Endothelial cell of umbilical vein (primary cell): ENCODE measurements at places on chromosomes 6 and 20.

DNA sequence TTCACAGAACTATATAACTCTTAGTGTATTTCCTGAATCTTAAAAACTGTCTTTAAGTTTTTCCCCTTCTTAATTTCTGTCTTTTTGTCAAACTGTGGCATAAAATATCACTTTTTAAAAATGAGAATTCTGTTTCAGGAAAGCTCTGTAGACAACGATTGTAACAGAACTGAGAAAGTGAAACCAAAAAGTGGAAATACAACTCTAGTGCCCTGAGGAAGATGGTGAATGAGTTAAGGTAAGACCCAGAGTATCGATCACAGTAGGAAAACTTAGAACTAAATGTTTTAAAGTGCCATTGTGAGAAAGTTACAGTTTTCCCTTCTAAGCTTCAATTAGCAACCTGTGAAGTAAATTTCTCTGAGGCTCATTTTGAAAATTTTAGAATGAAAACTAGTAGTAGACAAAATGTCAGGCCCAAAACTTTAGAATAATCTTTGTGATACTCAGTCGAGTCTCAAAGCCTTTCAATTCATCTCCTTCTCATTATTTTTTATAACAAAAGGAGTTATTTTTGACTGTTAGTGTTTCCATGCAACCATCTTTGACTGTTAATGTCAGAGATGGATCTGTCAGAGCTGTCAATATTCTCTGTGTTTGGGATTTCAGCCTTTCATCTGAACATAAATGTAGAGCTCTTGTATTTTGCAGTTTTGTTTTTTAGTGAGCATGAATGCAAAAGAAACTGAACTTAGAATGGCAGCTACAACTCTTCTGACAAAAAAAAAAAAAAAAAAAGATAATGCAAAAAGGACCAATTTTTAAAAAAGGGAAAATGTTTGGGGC lies 19.0 kb upstream of the TRDN start:
- DNase-seq, result peak; percentile 43

- DNase-seq, result no peak
Observed at GRCh38 chr20:38297916-38298674, 5.9 kb upstream of the BPI start.

DNA sequence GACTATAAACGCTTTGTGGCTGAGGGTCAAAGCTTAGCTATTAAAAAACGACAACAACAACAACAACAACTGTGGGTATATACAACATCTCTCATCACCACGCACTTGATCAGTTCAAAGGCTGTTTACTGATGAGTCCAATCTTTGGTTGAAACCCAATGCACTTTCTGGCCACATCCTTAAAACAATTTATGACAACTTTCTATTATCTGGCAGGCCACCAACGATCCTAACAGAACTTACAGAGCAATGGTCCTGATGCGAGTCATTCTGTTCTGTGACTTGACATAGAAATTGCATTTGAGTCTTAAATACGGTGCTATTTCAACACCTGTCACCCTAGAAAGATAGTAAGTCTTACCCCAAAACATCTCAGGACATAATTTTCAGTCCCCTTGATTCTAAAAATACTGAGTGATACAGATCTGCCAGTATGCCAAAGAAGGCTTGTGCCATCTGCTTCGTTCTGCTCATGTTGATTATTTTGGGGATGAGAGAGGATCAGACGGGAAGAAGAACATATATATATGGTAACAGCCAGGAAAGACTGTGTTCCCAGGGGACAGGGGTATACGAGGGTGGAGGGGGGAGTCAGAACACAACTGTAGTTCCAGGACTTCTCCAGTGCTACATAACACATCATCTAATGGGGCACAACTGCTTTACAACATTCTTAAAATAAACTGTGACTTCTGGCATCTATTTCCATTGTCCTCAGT lies 55.8 kb downstream of the PLAGL1 start:
- no peak for DNase-seq

DNA sequence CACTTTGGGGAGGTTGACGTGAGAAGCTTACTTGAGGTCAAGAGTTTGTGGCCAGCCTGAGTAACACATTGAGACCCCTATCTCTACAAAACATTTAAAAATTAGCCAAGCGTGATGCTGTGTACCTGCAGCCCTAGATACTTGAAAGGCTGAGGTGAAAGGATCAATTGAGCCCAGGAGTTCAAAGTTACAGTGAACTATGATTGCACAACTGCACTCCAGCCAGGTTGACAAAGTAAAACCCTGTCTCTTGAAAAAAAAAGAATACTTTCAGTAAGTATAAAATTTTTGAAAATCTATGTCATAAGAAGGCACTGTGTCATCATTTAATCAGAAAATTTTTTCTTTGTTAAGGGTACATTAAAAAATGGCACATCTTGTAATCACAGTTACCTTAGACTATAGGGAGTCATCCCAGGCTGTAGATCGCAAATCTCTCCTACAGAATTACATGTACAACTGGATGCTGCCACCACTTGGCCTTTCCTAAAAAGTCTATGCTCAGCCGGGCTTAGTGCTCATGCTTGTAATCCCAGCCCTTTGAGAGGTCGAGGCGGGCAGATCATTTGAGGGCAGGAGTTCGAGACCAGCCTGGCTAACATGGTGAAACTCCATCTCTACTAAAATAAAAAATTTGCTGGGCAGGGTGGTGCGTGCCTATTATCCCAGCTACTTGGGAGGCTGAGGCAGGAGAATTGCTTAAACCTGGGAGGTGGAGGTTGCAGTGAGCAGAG lies 17.0 kb upstream of the MRS2 start:
- no peak for DNase-seq

DNA sequence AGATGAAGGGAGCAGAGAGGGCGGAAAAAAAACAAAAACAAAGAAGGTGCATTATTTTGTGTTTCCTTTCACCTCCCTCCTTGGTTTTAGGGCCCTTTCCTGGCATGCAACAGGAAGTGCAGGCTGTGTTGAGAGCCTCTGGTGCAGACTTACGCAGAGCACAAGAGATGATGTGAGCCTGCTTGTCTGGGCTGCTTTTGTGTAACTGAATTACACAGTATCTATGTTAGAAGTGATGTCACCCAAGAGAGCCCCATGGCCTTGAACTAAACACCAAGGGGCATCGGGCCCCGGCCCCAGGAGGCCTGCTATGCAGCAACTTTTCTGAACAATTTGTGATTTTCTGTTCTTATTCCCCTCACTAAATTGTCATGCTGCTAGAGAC lies 25.5 kb downstream of the GNAS start:
- DNase-seq, result no peak

DNA sequence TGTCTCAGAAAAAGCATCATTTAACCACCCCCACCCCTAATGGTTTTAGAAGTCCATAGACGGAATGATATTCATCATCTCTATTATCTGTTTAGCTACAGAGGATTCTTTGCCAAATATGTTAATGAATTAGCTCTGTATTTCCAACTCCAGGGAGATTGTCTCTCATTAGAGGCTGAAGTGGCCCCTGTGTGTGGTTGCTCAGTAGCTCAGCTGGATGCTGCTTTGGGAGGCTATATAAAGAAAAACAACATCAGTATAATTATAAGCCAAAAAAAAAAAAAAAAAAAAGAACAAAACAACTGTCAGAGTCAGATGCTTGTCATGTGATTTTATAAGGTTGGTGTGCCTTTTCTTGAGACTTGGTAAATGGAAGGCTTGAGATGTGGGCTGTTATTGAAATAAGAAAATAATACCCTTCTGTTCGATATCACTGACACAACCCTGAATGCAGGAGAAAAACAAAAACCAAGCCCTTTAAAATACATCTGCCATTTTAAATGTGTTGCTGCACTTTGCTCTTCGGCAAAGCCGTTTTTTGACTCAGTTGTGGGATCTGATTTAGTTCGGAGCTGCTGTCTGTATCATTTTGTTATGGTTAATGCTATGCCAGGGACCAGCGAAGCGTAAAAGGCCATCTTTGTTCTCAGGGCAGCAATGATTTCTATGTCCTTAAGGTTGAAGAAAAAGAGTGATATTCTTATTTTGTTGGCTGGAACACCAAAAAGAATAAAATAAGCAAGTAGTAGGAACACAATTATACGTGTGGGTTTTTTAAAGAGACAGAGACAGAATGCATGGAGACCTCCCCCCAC lies 422.6 kb downstream of the QKI start:
- no peak for DNase-seq
